Colonic mucosa (tissue), 4 donors: ENCODE measurements at places on chromosomes 16 and 17. TPM values are rescaled to one million over a fixed set of nuclear protein-coding genes. Genes with fewer than 3 reads are reported as not detected.

The PRSS21 gene
- total RNA-seq, result 1.1 TPM

- H3K27me3 ChIP-seq, result no peaks in the 10 kb centered on the region
- no peaks in the 10 kb centered on the region for H3K4me1 ChIP-seq
- no peak within 1 kb of the TSS for H3K4me3 ChIP-seq
- no peak within 1 kb of the TSS for H3K27ac ChIP-seq
- no peak for DNase-seq
Measured at GRCh38 chr16:87936375-87937230, at the start of gene CA5A. TSS of gene CA5A (minus strand) at chr16:87936529. CDS start at chr16:87936450, 79 bp downstream.

The GLTPD2 gene
- 0.35 TPM for total RNA-seq

DNA sequence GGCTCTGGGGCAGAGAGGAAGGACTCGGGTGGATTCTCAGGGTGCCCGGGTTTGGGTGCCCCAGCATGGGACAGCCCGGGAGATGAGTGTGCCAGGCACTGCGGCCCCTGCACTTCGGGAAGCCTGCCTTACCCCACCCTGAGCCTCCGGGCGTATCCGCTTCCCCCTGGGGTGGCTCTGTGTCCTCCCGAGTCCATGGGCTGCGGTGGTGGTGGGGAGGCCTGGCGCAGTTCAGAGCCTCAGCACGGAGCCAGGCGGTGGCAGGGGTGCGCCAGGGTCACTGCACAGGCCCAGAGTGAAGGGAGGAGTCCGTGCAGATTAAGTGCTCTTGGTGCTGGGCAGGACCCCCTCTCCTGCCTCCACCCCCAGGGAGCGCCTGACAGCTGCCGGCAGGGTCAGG is 20.7 kb downstream of the MYBBP1A start:
- DNase-seq, result no peak
- no peaks in the 10 kb centered on the region for H3K36me3 ChIP-seq
- H3K4me3 ChIP-seq, result no peak overlapping the region
- no peaks in the 10 kb centered on the region for H3K27me3 ChIP-seq

DNA sequence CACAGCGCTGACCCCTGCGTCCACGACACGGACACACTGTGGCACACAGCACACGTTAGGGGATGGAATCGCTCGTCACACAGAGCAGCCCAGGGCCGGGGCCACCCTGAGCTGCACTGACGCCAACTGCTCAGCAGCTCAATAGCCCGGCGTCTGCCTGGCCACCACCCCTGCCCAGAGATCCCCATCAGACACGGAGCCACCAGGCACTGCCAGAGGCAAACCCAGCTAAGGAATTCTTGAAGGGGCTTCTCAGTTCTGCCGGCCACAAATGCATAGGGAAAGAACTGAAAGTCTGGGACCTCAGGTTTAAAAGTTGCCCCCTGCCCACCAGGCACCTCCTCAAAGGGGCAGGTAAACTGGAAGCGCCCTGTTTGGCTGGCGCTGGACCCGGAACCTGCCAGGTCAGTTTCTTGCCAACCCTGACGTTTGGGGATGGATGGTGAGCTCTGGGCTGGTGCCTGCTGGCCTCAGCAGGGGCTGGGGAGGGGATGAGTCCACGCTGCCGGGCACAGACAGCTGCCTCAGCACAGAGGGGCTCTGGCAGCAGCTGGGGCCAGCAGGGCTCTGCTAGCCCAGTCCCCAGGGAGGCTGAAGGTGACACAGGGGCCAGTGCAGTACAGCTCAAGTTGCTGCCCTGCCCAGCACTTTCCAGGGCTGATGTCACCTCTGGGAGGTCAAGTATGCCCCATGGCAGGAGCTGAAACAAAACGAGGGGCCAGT is 33.2 kb downstream of the TIMM22 start:
- H3K36me3 ChIP-seq, result no peaks in the 10 kb centered on the region
- H3K27ac ChIP-seq, result peak overlapping the region; percentile 22
- H3K27me3 ChIP-seq, result no peaks in the 10 kb centered on the region
- no peak for DNase-seq

DNA sequence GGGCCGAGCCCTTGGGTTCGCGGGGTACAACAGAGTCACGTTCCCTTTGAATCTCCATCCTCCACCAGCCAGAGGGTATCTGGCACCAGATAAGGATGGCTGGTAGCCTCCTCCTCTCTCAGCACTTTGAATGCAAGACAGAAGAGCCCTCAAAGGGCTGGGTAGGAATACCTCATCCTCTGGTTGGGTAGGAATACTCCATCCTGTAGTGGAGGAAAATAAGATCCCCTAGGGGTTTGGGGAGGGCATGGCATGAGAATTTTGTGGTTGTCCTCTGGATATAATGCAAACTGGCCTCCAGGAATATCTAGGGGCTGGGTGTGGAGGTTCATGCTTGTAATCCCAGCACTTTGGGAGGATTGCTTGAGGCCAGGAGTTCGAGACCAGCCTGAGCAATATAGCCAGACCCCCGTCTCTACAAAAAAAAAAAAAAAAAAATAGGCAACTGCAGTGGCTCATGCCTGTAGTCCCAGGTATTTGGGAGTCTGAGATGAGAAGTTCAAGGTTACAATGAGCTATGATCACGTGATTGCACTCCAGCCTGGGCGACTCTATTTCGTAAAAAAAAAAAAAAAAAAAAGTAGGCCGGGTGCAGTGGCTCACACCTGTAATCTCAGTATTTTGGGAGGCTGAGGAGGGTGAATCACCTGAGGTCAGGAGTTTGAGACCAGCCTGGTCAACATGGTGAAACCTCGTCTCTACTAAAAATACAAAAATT is 2.7 kb downstream of the IGFBP4 start:
- H3K4me1 ChIP-seq, result peaks cover 26% of the 10 kb centered on the region
- H3K27me3 ChIP-seq, result no peaks in the 10 kb centered on the region
- peak overlapping the region; percentile 74 for H3K4me3 ChIP-seq
- no peaks in the 10 kb centered on the region for H3K36me3 ChIP-seq

- no peak overlapping the region for H3K27ac ChIP-seq
- H3K27me3 ChIP-seq, result no peaks in the 10 kb centered on the region
- no peak for DNase-seq
- H3K4me1 ChIP-seq, result no peaks in the 10 kb centered on the region
- no peaks in the 10 kb centered on the region for H3K36me3 ChIP-seq
Measured at GRCh38 chr17:68305142-68305541, 13.8 kb downstream of the ARSG start.
